ENCODE measurements at places on chromosomes 11 and 22.

DNA sequence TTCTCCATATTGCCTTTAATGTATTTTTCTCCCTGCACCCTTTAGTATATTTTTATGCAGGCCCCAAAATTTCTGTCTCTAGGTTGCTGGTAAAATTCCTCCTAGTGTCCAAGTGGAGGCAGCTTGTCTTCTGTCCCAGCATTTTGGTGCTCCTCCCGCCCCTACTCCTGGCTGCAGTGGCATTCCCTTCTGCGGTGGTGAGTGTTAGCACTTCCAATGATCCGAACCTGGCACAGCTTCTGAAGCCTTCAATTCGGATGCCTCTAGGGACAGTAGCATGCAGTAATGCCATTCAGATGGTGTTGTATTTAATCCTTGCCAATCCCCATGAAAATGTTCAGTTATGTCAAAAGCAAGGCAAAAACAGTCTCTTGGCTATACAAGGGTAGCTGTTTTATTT, 5.9 kb downstream of the YWHAH start:
- DNase-seq = no peak

DNA sequence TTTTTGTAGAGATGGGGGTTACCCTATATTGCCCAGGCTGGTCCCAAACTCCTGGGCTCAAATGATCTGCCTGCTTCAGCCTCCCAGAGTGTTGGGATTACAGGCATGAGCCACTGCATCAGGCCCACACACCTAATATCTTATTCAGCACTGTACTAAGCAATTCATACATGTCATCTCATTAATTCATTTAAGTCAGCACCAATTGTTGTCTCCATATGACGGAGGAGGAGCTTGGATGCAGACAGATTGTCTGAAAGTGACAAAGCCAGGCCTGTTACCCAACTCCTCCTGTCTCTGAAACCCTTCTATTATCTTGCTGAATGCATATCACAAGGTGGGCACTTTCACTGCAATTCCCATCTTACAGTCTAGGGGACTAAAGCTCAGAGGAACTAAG, 57.5 kb upstream of the ALX4 start:
- DNase-seq = no peak

DNA sequence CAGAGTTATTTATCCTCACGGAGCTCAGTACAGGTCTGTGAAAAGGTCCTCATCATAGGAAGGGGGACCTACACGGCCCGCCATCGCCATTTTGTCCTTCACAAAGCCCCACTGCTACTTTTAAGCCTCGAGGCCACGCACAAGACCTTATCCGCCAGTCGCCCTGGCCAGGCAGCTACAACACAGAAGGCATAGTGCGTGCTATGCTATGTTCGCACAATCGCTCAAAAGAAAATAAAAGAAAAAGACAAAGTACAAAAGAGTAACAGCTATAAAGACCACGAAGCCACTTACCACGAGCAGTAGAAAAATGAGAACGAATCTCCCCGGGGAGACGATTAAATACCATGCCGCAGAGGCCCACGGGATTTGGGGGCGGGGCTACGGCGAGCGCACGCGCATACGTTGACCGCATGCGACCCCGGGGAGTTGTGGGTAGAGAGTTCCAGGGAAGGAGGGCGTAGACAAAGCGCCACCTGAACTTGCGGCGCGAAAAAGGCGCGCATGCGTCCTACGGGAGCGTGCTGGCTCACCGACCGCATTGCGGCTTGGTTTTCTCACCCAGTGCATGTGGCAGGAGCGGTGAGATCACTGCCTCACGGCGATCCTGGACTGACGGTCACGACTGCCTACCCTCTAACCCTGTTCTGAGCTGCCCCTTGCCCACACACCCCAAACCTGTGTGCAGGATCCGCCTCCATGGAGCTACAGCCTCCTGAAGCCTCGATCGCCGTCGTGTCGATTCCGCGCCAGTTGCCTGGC, 16.4 kb upstream of the WDR74 start:
- peak; percentile 97 for DNase-seq

DNA sequence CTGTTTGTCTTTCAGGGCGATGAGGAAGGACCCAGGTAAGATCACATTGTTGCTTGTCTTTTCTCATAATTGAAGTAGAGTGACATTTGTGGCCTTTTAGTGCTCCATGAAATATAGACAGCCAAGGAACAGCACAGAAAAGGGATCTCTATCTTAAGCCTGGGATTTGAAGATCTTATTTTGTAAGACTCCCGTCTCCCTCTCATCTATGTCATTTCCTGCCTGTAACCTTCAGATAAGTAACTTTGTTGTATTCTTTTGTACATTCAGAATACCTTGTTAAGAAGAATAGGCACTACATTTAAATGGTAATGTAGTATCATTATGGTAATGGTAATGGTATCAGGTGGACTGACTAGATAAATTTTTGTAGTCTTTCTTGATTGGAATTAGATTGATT, 72.8 kb downstream of the TRIM44 start:
- DNase-seq = no peak

DNA sequence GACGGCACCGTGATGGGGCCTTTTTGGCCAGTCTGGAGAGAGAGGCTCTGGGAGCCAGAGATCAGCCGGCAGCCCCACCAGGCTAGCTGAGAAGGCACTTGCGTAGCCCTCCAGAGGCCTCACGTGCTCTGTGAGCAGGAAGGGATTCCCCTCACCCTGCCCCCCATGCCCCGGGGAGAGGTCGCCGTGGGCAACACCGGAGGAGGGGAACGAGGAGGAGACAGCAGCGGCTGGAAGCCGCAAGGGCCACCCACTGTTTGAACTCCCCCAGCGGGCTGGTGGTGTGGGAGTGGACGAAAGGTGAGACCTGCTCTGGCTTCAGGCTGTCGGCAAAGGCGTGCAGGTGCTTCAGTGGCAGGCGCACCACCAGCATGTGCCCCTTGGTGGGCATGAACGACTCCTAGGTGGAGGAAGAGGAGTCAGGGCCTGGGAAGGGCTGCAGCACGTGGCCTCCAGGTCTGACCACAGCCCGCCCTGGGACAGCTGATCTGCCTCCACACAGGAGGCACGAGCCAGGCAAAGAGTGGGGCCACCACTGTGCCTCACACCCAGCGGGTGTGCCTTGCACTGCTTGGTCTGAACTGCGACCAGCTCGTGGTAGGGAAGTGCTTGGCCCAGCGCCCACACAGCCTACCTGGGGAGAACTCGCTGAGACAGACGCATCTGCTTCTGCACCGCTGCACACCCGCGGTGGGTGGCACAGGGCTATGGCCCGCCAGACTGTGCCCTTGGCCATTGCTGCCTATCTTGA, 99.9 kb downstream of the MED15 start:
- DNase-seq = no peak

- no peak for DNase-seq
Measured at GRCh38 chr11:130551388-130551787, 102.9 kb downstream of the ADAMTS15 start.

- no peak for DNase-seq
Measured at GRCh38 chr11:12282676-12283075, 94.7 kb upstream of the PARVA start.
